ENCODE measurements at places on chromosomes 6 and 20.

DNA sequence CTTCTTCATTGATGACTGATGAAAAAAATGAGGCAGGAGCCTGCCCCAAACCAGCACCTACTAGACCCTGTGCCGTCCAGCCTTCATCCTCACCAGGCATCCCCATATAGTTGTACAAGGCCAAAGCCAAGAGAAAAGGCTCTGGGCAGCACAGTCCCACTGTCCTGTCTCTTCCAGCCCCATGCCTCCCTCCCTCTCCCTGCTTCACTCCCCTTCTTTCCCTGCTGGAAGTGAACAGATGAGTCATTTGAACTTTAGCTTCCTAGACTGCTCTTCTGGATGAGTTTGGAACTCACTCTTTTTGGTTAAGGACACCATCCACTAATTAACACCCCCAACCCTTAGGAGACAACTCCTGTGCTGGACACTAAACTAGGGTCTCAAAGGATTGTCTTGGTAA is 235.2 kb downstream of the LRFN2 start:
- no peak for DNase-seq

DNA sequence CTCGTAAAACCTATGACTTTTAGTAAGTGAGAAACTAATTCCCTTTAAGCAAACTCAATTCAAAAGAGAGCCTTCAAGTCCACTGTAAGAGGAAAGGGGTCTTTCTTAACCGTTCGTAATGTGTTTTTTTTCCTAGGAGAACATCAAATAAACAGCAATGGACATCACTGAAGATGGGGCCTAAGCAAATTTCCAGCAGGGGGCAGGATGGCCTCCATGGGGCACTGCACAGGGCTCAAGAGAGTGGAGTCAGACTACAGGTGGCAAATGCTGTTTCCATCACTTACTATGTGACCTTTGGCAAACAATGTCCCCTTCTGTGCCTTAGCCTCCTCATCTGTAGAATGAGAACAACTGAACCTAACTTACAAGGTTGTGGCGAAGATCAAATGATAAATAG is 88.7 kb downstream of the ARHGAP18 start:
- no peak for DNase-seq

DNA sequence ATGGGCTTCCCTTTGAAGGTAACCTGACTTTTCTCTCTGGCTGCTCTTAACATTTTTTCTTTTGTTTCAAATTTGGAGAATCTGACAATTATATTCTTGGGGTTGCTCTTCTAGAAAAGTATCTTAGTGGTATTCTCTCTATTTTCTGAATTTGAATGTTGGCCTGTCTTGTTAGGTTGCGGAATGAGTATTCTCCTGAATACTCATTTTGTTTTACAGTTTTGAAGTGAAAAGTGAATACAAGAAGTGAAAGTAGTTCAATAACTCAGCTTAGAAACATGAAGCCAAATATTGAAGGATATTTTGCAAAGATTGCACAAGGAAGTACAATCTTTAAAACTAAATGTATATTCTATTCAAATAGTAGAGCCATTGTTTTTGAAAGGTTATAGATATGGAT is 120.2 kb upstream of the MAP3K4 start:
- DNase-seq = no peak

DNA sequence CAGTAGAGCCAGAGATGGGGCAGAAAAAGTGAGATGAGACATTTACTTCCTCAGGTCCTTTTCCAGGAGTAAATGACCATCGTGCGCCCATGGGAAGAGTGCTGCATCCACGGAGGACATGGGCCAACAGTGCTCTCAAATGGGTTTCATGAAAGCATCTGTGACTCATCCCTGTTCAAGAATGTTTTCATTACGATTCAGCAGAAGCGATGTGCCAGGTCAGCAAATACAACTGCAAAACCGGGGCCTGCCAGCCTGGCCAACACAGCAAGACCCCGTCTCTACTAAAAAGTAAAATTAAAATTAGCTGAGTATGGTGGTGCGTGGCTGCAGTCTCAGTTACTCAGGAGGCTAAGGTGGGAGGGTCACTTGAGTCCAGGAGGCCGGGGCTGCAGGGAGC is 125.1 kb downstream of the LY86 start:
- DNase-seq = no peak

DNA sequence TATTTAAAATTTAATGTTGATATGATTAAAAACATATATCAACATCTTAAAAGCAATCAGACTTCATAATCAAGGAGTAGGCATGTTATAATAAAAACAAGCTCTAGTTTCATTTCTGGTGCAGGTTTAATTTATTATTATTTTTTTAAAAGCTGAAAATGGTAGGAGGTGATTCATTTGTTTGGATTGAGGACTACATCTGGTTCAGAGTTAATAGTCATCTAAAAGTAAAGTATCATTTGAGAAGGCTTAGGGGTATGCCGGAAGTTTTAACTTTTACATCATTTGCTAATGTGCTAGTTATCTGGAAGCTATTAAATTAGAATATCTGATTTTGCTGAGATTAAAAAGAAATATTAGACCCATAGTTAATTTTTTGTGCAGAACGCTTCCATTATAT is 169.5 kb upstream of the LAMA2 start:
- no peak for DNase-seq

GRCh38 chr20:46107061-46107460 is 11.1 kb upstream of the CD40 start:
- DNase-seq = no peak

DNA sequence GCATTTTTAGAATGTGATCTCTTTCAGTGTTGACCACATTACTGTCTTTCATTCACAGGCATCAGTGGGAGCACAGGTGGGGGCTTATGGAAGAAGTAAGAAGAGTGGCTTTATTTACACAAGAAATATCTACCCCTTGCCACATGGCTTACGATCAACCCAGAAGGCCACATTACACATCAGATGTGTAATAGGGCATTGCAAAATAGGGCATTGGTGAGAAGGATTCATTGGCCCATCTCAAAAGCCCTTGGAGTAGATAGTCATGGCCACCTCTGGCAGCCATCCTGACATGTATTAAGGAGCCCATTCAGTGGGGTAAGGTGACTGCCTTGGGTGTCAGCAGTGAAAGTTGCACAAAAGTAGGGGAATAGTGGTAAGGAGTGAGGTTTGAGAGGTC is 97.5 kb downstream of the MAFB start:
- DNase-seq = no peak

All from NCI-H1930 (cell line).